ENCODE measurements at places on chromosomes 13 and 19.

- no peak for DNase-seq
Measured at GRCh38 chr19:4715529-4716221, 8.0 kb downstream of the DPP9 start.

DNA sequence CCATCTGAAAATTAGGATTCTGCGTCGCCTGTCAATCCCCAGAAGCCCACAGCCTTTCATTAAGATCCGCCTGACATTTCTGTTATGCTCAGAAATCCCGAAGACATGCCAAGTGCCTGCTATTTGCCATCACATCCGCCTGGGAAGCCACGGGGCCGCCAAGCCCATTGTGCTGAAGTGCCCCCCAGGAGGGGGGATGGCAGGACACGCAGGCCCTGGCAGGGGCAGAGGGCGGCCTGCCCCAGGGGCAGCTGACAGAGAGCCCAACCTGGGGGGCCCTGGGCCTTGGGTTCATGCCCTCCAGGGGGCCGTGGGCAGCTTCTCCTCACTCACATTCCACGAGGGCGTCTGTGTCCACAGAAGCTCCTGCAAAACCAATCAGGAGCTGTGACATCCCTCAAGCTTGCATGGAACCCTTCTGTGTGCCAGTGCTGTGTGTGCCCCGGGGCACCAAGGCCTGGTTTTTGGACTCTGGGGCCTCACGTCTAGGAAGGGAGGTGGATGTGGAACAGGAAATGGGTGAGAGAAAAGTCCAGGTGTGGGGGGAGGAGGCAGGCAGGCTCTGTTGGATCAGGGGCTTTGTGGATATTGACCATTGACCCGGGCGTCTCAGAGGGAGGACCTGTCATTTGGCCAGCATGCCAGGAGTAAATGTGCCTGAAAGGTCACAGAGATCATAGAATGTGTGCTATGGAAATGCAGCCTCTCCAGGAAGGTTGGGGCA is 122.9 kb downstream of the URI1 start:
- no peak for DNase-seq

GRCh38 chr13:113849546-113849945 is 14.3 kb downstream of the GAS6 start:
- no peak for DNase-seq

GRCh38 chr13:31786011-31786410 is 46.7 kb downstream of the RXFP2 start:
- no peak for DNase-seq

GRCh38 chr13:99294958-99295357 is 12.2 kb downstream of the GPR183 start:
- DNase-seq, result no peak

DNA sequence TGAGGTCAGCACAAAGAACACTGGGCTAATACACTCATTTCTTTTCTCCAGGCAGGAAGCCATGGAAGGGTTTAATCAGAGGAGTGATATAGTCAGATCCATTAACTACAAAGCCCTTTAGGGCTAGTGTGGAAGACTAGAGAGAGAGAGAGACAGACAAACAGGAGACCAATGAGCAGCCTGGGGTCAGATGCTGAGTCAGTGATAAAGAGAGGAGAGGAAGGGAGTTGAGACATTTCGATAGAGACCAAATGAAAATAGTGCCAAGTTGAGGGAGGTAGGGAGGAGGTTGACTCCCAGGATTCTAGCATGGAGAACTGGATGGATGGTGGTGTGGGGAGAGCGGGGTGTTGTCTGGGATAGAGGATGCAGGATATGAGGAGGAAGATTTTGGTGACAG is 18.2 kb downstream of the ZNF473 start:
- no peak for DNase-seq

GRCh38 chr13:109144693-109145437 is 515.5 kb downstream of the MYO16 start:
- DNase-seq, result no peak

- DNase-seq, result no peak
Measured at GRCh38 chr19:41925208-41926003, 2.8 kb downstream of the ERFL start.

DNA sequence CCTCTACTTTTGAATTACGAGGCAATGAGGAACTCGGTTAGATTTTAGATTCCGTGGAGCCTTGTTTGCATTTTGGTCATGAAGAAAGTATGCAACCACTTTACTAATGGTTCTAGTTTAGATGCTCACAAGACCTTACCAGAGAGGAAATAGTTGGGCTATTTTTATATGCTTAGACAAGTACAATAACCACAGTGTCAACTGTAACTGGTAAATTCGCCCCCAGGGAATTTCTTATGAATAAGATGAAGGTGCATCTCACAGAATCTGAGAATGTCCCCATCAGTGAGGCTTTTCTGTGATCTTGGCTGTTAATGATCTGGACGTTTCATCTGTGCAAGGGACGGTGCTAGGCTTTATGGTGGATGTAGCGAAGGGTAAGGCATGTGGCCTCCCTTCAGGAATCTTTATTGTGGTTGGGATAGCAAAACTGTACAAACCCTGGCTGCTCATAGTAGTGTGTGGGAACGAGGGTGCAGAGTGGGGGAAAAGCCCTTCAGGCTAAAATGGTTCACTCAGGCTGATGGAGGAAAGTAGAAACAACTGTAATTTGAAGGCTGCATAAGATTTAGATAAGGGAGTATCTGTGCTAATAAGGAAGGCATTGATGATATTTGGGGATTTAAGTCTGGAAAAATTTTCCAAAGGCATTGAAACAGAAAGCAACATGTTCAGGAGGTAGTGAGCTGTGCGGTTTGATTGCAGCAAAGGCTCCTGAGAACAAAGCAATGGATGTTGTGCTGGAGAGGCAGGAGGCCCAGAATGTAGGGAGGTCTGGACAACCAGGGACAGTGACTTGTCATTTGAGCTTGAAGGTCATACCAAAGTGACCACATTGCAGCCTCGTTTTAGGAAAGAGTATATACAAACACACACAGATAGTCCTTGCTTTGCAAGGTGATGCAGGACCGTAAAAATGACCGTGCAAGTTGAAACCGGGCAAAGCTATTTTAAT is 28.4 kb downstream of the UBAC2 start:
- peak; percentile 40 for DNase-seq

- no peak for DNase-seq
Measured at GRCh38 chr13:30668312-30668711, 50.6 kb downstream of the USPL1 start.

GRCh38 chr19:14577885-14578427 is 4.9 kb upstream of the CLEC17A start:
- DNase-seq, result no peak

DNA sequence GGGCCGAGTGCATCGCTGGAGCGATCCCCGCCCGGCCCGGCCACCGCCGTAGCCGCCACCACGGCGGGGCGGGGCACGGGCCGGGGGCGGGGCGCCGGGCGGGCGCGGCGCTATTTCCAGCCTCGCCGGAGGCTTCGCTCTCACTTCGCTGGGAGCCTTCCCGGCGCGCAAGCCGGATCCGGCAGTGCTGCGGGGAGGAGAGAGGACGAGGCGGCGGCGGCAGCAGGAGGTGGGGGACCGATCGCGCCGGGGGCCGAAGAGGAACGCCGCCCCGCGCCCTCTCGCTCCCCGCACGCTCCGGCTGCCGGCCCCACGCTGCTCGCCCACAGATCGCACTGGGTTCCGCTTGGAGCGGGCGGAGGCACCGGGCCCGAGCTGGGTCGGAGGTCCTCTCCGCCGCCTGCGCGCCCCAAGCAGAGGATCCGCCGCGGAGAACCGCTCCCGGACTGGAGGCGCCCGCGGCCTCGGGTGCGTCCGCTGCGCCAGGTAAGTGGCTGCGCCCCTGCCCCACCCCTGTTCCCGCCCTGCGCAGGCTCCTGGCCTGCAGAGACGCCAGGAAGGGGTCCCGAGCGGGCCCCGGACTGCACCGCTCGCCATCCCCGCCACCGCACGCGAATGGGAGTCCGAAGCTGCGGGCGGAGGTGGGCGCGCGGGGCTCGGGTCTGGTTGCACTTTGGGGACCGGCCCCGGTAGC is at the start of gene CHST8:
Gene CHST8 (plus strand): TSS at position 143 of the 694 bp plus-strand sequence. CDS start 67,309 bp downstream, outside the sequence.
- DNase-seq, result peak; percentile 21

GRCh38 chr13:112955271-112955937 is 13.6 kb upstream of the MCF2L start:
- DNase-seq, result no peak

- no peak for DNase-seq
Measured at GRCh38 chr19:19487950-19488874, 27.1 kb downstream of the TSSK6 start.

- peak; percentile 83 for DNase-seq
Measured at GRCh38 chr19:9934132-9934950, 2.0 kb downstream of the OLFM2 start.

- DNase-seq, result no peak
Measured at GRCh38 chr19:53158119-53158656, 665 bp downstream of the ZNF347 start.

DNA sequence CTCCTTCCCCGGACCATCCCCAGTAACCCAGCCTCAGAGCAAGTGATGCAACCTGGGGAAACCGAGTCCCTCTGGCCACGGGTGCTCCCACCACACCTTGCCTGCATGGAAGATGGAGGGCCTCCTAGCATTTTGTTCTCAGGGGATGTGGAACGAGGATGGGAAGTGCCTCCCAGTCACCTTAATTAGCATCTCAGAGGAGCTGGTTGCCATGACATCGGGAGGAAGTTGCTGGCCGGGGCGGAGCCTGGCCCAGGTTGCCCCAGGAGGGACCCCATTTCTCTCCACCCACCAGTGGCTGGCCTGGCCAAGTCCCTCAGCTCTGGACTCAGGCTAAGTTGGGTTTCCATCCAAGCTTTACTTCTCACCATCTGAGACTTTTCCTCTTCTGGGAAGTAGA is 24.1 kb upstream of the PTPRS start:
- no peak for DNase-seq

DNA sequence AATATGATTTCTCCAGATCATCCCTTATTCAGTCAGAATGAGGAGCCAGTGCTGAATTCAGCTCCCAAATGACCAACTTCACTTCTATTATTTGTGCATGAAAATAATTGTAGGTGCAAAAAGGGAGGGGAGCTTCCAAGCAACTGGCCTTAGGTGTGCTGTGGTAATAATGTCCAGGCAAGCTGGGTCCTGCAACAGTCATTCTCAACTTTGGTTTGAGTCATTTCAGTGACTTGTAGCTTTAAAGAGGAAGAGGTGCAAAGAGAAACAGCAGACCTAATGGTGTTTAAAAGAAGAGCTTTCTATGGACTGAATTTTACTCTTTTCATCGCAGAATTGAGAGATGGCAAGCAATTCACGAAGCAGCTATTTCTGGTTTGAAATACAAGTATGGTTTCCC is 29.2 kb upstream of the FGF9 start:
- DNase-seq, result no peak

All from HTR-8/SVneo (cell line).